ENCODE measurements at places on chromosomes 1 and 21.
A peak's percentile ranks its signal among the peaks of the same experiment; 100 is the strongest.

- peak; percentile 61 for DNase-seq
Observed at GRCh38 chr21:25573409-25574206, 33.7 kb downstream of the MRPL39 start.

DNA sequence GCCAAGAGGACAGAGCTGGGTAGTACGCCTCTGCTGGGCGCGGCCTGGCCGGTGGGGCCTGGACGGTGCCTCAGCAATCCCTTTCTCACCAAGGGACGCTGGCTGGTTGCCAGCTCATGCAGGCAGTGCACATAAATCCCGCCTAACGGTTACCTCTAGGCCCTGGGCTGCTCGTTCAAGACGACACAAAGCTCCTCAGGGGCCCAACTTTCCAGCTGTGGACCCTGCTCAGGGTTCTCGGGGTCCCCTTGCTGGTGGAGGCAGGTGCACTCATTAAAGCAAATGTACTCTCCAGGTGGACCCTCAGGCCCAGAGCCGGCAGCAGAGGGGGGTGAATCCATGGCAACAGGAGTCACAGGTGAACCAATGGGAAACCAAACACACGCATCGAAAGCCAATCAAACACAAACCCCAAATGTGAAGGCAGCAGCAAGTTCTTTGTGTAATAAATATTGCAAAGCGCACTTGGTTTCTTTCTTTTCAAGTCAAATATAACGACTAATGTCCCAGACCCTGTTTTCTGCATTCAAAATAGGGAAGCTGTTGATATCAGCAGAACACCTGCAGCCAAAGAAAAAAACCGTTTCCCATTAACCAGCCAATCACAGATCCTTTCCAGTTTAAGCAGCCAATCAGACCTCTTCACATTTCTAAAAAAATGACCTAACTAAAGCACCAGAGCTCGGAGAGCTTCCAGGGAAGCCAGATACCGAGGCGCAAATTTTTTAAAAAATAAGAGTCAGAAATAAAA lies 26.1 kb upstream of the CLSTN1 start:
- DNase-seq = no peak

- no peak for DNase-seq
Observed at GRCh38 chr1:69913977-69914376, 291.4 kb downstream of the LRRC40 start.

- no peak for DNase-seq
Observed at GRCh38 chr1:224799083-224799482, 130.4 kb upstream of the DNAH14 start.

DNA sequence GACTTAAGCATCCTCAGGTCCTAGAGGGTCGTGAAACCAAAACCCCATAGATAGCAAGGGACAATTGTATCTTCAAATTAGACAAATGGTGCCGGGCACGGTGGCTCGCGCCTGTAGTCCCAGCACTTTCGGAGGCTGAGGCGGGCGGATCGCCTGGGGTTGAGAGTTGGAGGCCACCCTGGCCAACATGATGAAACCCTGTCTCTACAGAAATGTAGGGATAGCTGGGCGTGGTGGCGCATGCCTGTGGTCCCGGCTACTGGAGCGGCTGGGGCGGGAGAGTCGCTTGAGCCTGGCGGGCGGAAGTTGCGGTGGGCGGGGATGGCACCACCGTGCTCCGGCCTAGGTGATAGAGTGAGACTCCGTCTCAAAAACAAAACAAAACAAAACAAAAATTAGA lies 780.6 kb downstream of the BRINP3 start:
- no peak for DNase-seq

- DNase-seq = no peak
Observed at GRCh38 chr1:34164771-34165391, at the start of gene CSMD2. Gene CSMD2, minus strand, starts transcription at chr1:34165230. Its CDS starts 133 bp downstream, at chr1:34165097.

DNA sequence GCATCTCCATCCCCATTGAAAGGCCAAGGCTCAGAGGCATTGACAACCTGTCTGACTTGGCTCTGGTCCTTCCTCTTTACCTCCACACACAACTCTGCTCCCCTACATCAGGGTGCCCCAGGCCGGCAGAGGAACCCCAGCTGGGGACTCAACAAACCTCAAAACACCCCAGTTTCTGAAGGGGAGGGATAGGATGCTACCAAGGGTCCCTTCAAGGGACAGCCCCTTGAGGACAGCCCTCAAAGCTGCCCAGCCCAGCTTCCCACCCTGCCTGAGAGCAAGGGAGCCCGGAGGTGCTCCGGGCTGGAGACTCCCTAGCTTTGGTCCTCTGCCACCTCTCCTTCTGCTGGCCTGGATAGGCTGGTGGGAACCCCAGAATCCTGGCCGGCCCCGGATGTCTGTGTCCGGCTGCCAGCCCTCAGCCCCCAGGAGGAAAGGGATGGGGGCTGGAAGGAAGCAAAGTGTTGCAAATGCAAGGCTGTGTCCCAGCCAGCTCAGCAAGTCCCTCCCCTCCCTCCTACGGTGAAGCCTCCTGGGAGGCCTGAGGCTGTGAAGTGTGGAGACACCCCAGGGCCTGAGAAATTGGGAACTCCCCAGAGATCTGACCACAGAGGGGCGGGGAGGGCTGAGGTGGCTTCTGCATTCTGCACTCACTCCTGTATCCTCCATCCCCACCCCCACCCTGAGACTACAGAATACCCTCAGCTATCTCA lies 1.1 kb upstream of the MARCKSL1 start:
- peak; percentile 32 for DNase-seq

DNA sequence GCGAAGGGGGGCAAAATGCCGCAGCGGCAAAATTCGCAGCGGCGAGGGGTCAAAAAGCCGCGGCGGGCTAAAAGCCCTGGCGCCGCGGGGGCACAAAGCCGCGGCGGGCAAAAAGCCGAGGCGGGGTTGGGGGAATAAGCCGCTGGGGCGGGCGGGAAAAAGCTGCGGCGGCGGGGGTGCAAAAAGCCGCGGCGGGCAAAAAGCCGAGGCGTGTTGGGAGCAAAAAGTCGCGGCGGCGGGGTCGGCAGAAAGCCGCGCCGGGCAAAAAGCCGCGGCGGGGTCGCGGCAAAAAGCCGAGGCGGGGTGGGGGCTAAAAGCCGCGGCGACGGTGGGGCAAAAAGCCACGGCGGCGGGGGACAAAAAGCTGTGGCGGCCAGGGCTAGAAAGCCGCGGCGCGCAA lies 3902.5 kb downstream of the SRGAP2C start:
- DNase-seq = no peak

DNA sequence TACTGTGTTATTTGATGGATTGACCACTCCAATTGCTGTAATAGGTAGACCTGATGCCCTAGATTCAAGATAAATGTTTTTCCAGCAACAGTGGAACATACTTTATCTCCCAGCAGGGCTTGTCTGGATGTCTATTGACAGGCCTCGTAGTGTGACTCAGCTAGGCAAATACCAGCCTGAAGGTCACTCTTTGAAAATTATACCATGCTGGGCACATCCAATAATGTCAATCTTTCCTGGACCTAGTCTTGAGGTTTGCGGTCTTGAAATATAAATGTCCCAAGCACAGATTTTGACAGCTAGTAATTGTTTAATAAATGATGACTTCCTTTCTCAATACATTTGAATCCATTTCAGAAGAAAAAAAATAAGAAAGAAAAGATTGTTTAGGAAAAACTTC lies 1138.0 kb upstream of the TMPRSS15 start:
- no peak for DNase-seq

DNA sequence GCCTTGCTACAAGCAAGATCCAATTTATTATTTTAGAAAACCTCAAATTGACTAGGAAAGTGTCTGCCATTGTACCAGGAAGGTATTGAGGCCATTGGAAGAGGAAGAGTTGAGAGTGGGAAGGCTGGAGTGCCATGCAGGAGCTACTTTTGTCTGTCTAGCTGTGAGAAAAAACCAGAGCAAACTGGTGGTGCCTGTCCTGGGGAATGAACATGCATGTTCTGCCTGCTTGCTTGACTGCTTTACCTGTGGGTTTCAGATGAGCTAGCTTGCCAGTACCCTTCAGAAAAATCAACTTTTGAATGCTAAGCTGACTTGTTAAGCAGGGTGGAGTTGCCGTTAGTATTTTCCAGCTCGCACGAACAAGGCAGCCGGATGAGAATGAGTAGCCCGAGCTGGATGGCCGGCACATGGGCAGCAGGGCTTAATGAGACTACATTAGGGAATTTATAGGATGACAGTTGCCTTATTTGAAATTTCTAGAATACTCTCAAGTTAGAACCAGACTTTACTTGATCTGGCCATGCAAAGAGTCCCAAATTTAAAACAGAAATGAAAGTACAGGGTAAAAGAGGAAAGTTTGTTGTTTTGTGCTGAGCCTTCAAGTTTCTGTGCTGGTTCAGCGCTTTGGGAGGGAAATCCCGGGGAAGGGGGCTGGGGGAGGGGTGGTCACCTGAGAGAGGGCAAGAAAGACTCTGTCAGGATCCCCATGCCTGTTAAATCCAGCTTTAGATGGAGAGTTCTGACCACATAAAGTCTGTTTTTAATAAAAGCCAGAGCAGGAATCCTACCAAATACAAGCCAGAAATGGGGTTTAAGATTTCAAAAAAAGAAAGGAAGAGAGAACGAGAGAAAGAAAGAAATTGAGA lies 29.6 kb upstream of the C1orf105 start:
- no peak for DNase-seq

GRCh38 chr1:174413632-174414031 lies 34.1 kb upstream of the GPR52 start:
- no peak for DNase-seq

DNA sequence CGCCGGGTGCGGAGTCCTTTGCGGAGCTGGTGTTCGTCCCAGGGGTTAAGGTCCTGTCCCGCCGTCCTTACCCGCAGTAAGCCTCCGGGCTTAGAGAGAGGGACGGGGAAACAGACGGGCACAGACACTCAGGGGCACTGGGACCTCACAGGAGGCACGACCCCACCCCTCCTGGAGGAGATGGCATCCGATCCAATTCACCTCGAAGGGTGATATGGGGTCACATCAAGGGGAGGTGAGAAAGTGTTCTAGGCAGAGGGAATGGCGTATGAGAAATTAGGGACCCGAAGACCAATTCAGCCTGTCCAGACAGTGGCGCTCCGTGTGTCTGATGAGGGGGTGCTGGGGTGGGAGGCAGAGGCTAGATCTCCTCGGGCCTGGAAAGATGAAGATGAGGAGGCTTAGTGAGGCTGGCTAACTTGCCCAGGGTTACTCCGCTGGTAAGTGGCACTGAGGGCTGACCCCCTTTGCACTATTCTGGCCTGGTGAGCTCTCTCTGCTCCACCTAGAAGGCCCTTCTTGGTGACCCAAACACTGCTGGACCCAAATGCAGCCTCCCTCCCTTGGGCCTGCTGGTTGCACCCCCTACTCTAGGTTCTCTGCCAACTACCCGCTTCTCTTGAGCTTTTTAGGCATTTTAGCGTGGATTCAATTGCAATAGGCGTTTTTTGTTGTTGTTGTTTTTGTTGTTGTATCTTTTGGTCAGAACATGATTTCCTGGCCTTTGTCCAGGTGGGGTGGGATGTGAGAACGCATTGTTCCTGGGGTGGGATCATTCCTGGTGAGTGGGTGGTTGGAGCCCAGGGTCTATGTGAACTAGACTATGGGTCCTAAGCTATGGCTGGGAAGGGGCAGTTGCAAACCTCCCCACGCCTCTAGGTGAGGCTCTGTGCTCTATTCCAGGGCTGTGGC lies 12.3 kb downstream of the BTBD19 start:
- DNase-seq = no peak

DNA sequence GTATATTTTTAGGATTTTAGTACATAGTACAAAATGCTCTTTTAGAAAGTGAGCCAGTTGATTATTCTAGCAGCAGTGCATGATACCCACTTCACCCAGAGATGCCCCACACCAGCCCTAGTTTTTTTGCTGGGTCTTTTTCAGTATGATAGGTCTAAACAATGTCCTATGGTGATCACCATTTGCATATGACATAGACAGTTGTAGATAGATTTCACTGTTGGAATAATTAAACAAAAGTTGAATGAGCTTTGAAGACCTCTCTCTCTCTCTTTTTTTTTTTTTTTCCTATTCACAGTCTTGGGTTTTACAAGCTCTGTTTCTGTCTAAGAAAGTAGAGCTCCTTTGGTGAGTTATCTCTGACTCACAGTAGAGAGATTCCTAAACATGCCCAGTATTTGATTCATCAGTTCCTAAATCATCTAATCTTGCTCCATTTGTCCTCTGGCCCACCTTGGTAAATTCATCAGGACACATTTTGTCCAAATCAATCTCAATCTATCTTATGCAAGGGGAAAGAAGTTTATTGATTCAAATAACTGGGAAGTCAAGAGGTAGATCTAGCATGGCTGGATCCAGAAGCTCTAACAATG lies 44.7 kb upstream of the VAV3 start:
- DNase-seq = no peak

DNA sequence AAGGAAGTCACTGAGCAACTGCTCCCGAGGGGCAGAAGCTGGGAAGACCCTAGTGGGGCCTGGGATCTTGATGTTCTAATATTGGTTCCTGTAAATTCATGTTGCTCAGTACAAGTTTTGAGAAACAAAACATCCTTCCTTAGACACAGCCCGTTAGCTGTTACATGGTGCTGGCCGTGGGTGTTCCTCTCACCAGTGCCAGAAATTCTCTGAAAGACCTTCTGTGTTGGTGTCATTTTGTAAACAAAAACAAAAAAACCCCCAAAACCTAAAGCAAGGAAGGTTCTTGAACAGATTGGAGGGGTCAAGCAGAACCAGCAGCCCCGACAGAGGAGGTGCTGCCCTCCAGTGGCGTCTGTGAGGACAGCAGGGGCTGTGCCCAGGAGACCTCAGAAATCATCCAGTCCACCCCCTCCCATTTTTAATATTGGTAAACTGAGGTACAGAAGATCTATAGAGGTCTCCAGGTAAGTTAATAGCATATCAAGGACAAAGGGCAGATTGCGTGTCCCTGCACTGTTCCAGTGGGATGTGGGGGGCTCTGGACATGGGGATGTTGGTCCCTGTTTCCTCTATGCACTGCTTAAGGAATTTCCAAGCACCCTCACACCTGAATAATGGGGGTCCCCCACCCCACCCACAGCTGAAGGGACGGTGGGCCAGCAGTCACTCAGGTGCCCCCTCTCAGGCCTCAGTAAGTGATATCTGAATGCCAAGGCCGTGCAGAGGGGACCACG lies 38.2 kb downstream of the SLC2A7 start:
- peak; percentile 76 for DNase-seq

DNA sequence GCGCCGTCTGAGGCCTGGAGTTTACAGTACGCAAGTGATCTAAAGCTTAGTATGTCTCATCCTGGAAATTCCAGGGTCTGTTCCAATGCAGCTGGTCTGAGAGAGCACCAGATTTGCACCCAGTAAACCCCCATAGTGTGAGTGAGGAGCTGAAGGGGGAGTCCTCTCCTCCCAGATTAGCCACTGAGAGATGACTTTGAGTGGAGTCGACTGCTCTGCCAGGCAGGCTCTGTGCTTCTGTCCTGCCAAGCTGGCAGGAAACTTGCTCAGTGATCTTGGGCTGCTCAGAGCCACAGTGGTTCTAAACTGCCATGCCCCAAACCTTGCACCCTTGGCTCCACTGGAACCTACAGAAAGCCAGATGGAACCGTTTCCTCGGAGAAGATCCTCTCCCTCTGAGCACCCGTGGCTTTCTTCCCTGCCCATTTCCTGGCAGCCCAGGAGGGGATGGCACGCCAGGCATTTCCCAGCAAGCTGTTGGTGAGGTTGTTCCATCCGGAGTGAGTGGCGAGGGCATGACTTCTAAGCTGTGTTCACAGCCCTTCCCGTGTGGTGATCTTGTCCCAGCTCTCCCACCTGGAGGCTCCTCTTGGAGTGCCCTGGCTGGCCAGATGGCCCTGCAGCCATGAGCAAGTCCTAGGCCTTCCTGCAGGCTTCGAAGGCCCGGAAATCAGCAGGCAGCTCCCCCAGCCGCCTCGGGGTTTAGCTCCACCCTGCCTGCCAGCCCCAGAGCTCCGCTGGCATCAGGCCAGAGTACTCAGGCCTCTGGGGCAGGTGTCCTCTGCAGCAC lies 125.9 kb upstream of the VAMP3 start:
- DNase-seq = no peak

Measured in stimulated activated CD4-positive, alpha-beta T cell treated with anti-CD3 and anti-CD28 coated beads, Interleukin-12 subunit alpha, Interleukin-12 subunit beta, amount 100 ng/mL, for 4 hours (primary cell).